Stimulated activated CD8-positive, alpha-beta memory T cell treated with anti-CD3 and anti-CD28 coated beads, Interleukin-4, amount 100 ng/mL, for 4 hours (primary cell): ENCODE measurements at places on chromosomes 16 and 17.

DNA sequence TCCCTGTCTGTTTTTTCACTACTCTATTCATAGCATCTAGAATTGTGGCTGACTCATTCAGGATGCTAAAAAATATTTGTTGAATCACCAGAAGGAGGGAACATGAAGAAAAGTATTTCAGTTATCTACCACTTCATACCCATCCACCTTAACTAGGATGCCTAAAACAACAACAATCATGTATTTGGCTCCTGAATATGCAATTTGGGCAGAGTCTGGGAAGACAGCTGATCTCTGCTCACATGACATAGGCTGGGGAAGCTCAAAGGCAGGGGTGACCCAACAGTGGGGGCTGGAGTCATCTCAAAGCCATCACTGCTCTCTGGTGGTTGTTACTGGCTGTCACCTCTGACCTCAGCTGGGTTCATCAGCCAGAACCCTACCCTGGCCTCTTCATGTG lies 80.1 kb upstream of the RPL38 start:
- no peak for DNase-seq

DNA sequence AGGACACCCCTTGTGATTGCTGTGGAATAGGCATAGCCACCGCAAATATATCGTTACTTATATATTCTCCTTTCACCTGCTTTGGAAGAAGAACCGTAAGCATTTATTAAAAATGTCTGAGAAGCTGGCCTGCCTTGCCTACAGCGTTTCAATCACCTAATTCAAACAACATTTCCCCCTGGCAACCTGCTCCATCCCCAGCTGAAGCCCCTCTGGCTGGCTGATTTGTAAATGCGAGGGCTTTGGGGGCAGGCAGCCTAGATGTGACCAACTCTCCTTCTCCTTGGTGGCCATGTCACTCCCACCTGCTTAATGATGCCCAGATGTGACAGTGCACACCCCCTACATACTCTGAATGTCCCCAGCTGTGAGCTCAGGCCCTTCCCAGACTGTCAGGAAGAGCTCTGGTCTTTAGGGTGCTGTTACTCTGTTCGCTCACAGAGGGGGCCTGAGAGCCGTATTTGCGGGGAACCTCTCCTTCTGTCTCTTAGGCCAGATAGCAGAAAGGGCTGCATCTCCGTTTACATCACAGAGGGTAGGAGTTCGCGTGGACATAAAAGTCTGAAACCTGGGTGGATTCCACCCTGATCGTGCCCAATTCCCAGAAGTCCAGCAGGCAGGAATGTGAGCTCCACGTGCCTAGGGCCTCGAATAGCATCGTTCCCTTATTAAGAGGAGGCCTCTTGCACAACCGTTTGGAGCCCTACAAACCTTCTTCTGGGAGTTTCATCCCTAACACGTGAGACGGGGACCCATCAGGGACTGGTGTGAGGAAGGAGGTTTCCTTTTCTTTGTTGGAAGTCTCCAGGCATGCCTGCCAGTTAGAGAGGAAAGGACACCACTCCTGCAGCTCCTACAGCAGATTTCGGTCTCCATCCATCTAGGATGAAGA lies 2.4 kb upstream of the SDK2 start:
- DNase-seq: no peak

DNA sequence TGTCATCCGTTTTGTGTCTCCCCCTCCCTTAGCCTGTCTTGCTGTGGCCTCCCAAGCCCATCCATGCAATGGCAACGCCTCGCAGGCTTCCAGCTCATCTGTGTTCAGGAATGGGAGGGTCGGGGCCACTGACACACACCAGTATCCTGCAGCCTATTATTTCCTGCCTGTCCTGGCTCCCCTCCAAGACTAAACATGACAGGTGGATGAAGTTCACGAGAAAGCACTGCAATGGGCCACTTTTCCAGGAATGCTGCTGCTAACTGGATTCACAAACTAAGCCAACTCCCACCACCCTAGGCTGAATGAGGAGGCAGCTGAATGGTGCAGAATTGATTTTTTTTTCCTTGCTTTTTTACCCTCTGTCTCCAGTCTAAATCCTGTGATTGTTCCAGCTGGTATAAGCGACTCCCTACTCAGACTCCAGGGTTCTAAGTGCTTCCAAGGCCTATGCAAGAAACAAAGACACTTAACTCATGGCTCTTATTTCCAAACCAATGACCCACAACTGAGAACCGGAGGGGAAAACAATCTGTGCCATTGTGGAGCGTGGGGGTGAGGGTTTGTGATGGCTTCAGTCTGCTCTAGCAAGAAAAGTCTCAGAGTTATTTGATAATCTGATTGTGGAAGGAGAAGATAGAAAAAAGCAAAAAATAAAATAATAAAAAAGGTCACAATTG lies 23.3 kb downstream of the TMEM100 start:
- DNase-seq: no peak

GRCh38 chr17:78993981-78994671 lies 14.4 kb upstream of the LGALS3BP start:
- no peak for DNase-seq

DNA sequence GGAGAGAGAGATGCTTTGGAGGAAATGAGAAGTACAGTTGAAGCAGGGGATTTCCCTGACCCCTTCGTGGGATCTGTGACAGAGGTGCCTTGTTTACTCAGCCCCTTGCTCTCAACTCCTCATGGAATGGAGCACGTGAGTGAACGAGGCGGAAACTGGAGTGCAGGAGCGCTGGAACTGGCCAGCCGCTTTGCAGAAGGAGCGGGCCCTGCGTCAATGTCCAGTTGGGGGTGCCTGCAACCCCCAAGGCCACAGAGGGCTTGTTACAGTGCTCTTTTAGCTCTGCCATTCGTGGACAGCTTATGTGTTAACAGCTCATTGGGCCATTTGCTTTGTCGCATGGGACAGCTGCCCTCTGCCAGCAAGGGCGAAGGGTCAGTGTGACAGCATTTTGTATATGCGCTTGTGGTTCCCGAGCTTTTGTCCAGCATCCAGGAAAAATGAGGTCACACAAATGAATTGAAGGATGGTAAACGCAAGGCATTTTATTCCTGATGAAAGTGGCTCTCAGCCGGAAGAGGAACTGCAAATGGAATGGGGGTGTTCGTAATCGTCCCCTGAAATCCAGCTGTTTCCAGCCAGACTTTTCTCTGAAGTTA lies 1395.1 kb downstream of the CDH8 start:
- no peak for DNase-seq

- DNase-seq: no peak
Observed at GRCh38 chr17:72489272-72489641, 368.4 kb downstream of the SOX9 start.

DNA sequence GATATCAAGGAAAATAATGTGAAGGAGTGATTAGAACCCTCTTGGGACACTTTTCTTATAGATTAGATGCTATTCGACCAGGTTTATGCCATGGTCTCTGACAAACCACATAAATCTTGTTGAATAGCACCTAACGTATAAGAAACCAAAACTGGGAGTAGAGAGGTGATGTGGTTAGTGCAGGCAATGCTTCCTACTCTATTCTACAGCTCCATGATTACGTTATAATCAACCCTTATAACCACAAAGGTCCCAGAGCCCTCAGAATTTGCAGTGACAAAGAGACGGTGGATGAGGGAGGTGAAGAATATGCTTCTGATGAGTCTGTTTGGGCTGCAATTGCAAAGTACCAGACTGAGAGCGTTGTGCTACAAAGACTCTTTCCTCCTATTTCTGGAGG lies 78.4 kb downstream of the ARHGAP44 start:
- no peak for DNase-seq

- no peak for DNase-seq
Observed at GRCh38 chr16:80836846-80837245, 32.4 kb upstream of the CDYL2 start.

DNA sequence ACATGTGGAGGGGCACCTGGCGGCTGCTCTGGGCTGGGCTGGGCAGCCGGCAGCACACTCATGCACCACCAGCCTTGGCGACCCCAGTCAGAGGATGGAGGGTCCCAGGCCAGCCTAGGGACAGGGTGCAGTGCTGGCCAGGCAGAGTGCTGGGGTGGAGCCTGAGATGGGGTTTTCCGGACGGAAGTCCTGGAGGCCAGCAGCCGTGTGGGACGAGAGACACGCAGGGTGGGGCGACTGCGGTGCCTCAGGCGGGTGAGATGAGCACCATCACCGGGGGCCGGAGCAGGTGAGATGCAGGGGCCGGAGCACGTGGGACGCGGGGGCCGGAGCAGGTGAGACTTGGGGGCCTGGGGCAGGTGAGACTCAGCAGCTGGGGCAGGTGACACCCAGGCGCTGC lies 55.2 kb downstream of the LMF1 start:
- no peak for DNase-seq

DNA sequence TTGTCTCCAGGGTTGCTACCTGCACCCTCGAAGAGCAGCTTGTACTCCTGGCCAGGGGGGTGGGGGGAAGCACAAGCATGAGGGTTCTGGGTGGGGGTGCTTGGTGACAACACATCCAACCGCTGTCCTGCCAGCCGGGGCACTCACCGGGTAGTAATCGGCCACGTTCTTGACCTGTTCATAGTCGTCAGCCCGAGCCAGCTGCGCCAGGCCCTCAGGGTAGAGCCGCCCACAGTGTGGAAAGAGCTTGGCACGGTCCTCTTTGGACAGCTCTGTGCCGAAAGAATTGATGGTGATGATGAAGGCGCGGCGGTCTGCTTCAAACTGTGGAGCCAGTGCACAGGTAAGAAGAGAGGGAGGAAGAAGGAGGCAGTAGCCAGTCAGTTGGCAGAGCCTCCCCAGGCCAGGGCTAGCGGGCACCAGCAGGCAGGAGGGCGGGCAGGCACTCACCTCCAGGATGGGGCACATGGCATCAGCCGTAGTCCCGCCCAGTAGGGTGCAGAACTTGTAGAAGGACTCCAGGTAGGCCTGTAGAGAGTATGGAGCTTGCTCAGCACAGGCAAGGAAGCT lies 8.0 kb downstream of the HSD11B2 start:
- no peak for DNase-seq

- no peak for DNase-seq
Observed at GRCh38 chr16:13099822-13100221, 198.4 kb downstream of the SHISA9 start.

DNA sequence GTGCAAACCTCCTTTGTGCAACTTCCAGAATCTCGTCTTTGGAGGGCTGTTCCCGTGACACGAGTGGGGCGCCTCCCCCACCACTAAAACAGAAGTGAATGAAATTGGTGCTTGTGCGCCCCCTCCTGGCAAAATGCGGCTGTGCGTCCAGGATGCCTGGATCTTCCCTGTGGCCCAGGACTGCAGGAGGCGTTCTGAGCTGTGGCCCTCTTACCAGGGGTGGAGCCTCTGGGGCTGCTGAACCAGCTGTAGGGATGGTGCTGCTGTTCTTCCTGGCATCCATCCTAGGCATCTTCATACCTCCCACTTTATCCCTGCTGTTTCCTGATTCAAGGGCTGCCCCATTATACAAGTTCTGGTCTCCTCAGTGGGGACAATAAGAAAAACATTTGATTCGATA lies 18.5 kb upstream of the NAGLU start:
- DNase-seq: peak; percentile 60

GRCh38 chr16:11283820-11284248 lies 2.7 kb upstream of the PRM1 start:
- no peak for DNase-seq

- no peak for DNase-seq
Observed at GRCh38 chr16:77409311-77409710, 25.5 kb downstream of the ADAMTS18 start.

DNA sequence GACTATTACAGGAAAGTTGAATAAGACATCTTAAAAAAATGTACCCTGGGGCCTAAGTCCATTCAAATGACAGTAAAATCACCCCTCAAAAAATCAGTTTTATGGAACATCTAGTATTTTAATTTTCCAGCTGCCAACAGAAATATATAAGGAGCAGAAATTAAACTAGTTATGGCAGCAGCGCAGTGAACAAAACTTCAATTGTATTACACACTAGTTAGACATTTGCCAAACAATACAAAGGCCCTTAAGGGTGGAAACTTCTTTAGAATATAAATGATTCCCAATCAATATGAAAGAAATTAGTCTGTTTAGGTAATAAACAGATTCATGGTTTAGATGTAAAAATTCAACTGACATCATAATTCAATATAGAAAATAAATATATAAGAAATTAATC lies 18.1 kb upstream of the RFFL start:
- DNase-seq: no peak

GRCh38 chr17:48163809-48164208 lies 56.2 kb downstream of the SNX11 start:
- DNase-seq: no peak

DNA sequence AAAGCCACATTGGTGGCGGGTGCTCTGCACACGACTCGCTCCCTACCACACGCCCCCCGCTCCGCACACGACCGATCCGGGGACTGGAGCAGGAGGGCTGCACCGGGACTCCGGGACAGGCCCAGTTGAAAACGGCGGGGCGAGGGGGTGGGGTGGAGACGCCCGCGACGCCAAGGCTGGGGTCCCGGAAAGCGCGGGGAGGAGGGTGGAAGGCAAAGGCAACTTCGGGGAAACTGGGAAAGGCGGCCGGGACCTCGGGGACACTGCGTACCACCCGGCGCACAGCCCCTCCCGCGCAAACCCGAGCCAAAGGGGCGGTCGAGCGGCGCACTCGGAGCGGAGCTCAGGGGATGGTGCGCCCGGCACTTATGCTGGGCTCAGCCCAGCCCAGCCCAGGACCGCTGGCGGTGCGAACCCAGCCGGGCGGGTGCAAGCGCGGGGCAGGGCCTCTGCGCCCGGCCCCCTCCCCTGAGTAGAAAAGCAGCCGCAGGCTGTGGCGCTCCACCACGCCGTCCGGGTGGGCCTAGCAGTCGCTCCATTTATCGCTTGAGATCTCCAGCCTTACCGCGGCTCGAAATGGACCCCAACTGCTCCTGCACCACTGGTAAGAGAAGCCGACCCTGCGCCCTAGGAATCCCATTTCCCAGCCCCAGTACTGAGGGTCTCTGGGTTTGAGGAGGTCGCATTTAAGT lies at the start of gene MT1M:
TSS of gene MT1M (plus strand) at position 504 of the 692 bp plus-strand sequence. CDS start at position 577, 73 bp downstream.
- DNase-seq: no peak

- no peak for DNase-seq
Observed at GRCh38 chr16:87964049-87964659, 12.9 kb downstream of the BANP start.

GRCh38 chr16:57753448-57754353 lies 18.1 kb downstream of the KATNB1 start:
- DNase-seq: no peak

GRCh38 chr16:22092143-22092933 lies at the start of gene VWA3A:
TSS of gene VWA3A (plus strand) at chr16:22092541. CDS start at chr16:22092638, 97 bp downstream.
- DNase-seq: no peak

DNA sequence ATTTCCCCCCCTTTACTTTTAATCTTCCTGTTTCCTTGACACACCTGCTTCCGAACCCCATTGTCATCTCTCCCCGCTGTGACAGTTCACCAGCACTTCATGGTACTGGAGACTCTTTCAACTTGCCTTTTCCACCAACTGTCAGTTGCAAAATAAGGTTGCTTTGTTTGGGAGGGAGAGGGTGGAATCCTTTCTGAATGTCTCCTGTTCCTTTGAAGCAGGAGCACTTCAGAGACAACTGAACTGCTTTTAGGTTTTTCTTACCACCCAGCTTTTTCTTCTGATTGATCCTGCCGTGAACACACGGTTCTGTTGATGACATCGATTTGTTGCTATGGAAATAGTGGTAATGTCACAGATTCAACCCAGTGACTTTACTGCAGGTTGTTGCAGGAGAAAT lies 42.0 kb downstream of the RPA1 start:
- DNase-seq: no peak

GRCh38 chr16:57704905-57705852 lies 10.6 kb downstream of the DRC7 start:
- DNase-seq: no peak

GRCh38 chr17:64984851-64985521 lies 65.7 kb upstream of the LRRC37A3 start:
- DNase-seq: no peak

GRCh38 chr17:48751733-48752398 lies 23.3 kb upstream of the HOXB13 start:
- no peak for DNase-seq
